CD4-positive, alpha-beta T cell treated with Interleukin-12 subunit alpha and Interleukin-12 subunit beta, for 1 hour (primary cell): ENCODE measurements at places on chromosomes 13 and 19.

DNA sequence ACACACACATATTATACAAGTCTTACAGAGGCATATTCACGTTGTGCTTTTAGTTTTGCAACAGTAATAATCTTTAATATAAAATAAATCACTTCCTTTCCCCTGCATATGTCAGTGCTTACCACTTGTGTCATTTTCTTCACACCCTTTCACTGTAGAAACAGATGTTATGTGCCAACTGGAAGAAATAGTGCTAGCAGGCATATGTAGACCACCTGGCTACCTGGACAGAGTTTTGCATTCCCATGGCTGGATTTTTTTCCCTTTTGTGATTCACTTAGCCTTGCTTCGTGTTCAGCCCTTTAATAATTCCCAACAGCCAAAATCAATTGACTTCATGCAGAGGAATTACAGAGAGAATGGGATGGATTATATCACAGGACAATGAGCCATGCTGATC is 399.1 kb upstream of the SPRY2 start:
- DNase-seq = no peak

DNA sequence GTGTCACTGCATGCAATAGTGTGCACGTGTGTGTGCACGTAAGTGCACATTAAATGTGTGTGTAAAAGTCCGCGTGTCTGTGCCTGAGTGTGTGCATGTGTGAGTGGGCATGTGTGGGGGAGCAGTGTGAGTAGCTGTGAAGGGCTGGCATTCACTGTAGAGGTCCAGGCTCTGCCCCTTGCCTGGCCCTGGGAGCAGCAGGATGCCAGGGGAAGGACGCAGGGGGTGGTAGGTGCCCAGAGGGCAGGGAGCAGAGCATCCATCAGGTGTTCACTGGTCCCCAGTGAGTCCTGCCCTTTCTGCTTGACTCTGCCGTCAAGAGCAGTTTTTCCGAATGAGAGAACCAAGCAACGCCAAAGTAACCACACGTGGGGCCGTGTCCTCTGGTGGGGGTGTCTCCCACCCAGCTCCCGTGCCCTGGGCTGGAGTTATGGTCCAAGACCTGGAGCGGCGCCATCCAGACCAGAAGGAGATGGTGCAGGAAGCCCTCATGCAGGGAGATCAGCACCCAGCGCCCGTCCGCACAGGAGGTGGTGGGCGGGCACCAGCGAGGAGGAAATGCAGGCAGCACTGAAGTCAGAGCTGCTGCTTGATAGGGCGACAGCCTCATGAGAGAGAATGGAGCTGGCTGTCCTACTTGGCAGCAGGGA is 68.5 kb downstream of the TEX29 start:
- DNase-seq = peak; percentile 4

DNA sequence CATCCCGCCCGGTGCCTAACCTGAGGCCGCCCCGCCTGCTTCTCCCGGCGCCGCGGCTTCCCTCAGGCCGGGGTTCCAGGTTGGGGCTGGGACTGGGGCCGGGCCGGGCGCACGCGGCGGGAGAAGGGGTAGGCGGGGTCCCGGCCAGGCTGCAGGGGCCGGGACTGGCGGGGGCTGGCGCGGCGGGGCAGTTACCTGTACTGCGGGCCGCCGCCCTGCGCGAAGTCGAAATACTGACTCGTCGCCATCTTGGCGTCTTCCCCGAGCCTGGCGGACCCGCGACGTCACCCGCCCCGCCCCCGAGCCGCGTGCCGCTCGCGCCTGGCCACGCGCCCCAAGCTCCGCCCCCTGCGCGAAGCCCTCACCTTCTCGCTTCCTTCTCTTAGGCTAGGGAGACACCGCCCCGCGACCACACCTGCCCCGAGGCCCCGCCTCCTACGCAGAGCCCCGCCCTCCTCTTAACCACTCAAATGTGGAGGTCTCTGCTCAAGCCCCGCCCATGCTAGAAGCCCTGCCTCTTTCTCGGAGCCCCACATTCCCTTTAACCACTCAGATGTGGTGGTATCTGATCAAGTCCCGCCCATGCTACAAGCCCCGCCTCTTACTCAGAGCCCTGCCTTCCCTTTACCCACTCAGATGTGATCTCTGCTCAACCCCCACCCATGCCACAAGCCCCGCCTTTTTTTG is at the start of gene ZFR2:
ZFR2 (minus strand) TSS at position 269 of the 687 bp plus-strand sequence; CDS start at position 248, 21 bp downstream.
- DNase-seq = peak; percentile 24

- DNase-seq = no peak
Observed at GRCh38 chr13:110380359-110381028, 73.4 kb downstream of the COL4A2 start.

DNA sequence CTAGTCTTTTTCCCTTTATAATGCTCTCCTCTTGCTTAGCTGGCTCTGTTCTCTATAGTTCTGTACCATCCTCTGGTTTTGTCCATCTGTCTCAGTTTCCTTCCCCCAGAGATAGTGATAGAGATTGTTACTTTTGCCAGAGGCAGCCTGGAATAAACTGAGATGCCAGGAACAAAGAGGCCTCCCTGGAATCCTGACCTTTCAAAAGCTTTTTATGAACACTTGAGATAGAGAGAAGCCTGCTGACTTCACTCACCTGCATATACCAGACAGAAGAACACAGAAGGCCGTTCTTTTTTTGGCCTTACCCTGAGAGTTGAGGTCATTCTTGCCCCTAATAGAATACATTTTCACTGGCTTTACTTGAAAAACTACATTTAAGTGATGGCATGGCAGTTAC is 150.2 kb downstream of the LHFPL6 start:
- no peak for DNase-seq

GRCh38 chr13:42893214-42893671 is 98.8 kb downstream of the EPSTI1 start:
- no peak for DNase-seq

DNA sequence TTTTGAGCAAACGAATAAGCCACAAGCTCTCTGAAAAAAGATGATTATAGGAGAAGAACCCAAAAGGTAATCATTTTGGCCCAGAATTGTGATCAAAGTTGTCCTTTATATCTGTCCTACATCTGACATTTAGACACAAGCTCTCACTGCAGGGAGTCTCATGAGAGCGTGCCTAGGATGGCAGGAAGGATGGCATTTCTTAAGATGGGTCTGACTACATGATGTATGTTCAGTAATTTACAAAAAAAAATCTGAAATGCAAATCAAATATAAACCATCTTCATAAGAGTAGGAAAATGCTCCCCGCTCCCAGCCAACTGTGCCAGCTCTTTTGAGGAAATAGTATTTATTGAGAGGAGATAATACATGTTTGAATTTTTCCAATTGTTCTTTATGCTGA is 81.0 kb upstream of the MBNL2 start:
- no peak for DNase-seq

DNA sequence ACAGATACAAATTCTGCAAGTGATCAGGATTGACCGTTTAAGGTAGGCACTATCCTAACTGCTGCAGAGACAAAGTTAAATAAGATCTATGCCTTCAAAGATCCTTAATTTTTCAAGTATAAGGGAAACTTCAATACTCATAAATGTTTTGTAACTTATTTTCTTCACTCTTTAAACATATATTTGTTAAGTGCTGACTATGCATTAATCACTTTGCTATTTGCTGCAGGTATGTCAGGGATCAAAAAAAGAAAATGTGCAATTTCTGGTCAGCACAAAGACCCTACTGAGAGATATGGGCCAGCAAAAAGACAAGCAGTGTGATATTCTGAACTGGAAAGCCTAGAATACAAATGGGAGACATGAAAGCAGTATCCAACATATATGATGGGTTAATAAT is 756.1 kb upstream of the PCDH9 start:
- DNase-seq = no peak

DNA sequence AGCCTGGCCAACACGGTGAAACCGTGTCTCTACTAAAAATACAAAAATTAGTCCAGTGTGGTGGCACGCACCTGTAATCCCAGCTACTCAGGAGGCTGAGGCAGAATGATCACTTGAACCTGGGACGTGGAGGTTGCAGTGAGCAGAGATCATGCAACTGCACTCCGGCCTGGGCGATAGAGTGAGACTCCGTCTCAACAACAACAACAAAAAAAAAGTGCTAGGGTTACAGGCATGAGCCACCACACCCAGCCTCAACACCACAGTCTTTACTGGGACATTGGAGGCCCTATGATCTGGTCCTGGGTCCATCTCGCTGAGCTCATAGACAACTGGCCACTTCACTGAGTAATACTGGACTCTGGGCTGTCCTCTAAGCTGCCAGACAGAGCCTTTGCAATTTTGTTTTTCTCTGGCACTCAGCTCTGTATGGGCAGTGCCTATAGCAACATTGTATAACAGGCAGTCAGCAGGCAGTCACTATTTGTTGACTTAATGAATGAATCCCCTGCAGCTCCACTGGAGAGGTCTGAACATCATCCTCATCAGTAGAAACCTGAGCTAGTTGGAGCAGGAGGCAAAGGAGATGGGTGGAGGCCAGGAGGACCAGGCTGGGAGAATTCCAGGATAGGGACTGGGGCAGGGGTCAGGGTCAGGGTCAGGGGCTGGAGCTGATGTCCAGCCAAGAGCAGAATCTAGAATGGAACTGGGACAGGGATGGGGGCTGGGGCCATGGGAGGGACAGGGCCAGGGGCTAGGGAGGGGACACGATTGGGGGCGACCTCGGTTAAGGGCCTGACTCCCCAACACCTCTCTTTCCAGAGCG is 8.1 kb downstream of the BLOC1S3 start:
- DNase-seq = no peak

DNA sequence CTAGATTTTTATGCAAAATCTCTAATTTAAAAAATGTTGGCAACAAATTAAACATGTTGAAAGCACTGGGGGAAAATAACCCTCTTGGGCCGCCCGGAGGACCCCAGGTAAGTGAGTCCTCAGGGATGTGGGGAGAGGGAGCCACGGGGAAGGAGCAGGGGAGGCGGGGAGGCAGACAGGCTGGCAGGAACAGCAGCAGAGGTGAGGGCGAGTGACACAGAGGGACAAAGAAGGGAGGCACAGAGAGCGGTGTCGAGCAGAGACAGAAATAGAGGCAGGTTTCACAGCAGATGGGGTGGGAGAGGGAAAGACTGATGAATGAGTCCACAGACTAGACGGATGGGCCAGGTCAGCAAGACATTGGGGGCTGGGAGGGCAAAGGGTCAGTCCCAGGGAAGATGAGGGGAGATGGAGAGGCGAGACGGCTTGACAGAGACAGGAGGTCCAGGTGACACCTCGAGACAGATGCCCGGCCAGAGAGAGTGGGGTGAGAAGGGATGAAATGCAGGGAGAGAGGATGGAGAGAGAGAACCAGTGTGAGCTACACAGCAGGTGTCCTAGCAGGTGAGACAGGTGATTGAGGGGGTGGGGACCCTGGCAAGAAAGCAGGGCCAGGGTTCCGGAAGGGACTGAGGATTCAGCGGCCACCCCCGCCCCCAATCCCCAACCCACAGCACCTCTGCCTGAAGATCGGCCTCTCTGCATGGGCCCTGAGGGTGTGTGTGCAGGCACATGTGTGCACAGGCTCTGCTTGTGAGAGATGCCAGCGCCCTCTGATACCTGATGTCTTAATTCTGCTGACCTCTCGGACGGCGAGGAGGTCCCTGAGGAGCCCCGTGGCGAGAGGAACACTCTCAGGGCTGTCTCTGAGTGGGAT is 3.8 kb downstream of the LRRC4B start:
- no peak for DNase-seq

- DNase-seq = no peak
Observed at GRCh38 chr13:32135655-32136054, 104.1 kb downstream of the FRY start.

- DNase-seq = no peak
Observed at GRCh38 chr13:45240143-45240542, 39.3 kb upstream of the KCTD4 start.

GRCh38 chr19:52923778-52924593 is 758 bp upstream of the ZNF888 start:
- no peak for DNase-seq

DNA sequence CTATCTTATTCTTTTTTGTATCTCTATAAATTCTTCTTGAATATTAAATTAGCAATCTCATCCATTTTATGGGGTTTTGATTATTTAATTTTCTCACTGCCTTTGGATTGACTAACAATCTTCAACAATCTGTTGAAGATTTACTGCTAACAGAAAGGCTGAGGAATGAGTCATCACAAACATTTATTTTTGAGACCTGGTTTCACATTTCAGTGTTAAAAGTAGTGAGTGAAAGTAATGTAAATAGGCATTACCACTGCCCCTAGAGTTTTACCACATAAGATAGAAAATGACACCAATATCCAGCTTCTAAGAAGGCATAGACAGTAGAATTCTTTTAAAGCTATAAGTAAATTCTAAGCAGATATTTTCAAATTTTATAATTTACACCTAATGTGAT is 472.8 kb downstream of the OLFM4 start:
- DNase-seq = no peak

DNA sequence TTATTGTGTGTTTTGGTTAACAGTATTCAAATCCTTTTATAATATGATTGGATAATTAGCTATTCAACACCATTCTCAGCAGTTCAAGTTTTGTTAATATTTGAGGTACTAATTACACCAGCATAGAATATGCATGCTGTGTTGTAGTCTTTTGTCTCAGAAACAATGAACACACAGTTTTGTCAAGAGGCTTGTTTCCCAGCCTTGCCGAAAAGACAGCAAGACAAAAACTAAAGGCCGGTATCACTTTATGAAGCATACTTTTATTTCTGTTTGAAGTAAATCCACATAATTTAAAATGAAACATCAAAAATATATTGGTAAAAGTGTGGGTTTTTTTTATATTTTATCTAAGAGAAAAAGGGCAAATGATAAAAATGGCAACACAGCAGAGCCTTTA is 7.5 kb downstream of the GPR180 start:
- no peak for DNase-seq

DNA sequence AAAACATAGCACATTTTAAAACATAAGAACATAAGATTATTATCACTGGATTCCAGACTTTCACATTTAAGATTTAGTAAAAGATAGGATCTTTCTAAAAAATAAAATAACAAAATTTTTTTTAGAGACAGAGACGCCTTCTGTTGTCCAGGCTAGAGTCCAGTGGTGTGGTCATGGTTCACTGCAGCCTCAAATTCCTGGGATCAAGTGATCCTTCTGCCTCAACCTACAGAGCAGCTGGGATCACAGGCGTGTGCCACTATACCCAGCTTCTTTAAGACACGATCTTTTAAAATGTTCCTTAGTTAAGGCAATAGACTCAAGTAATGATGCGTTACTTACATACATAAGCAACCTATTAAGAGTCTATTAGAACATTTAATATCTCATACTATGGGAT is 32.7 kb downstream of the ALG5 start:
- no peak for DNase-seq

DNA sequence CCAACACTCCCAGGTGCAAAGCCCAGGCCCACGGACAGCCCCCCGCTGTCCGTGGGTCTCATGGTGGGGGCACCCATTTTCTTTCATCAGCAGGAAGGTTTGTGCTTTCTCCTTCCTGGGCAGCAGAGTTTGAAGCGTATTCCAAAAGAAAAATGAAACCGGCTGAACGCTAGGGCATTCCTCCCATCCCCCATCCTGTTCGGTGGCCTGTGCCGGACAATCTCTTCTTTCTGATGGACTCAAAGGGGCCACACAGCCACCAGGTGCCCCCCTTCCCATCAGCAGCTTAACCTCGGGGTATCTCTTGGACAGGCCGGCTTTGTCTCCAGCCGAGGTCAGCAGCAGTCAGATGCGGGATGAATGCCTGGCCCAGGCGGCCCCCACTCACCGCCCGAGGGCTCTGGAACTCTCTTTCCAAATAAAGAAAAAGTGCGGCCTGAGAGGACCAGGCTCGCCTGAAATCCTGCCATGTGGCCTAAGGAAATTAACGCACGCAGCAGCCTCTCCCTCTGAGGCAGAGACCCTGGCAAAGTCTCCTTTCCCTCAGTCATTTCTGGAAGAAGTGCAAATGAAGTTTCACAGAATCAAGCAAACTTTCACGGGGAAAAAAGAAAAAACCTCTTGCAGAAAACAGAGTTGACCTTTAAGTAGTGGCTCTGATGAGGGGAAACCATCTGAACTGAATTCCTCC is 67.8 kb downstream of the RASA3 start:
- no peak for DNase-seq

GRCh38 chr19:39845584-39845932 is 621 bp downstream of the FBL start:
- no peak for DNase-seq
